Left ventricle myocardium inferior (tissue), 1 donor: ENCODE measurements at places on chromosomes 12 and 14. TPM values are rescaled to one million over a fixed set of nuclear protein-coding genes. Genes with fewer than 3 reads are reported as not detected.

DNA sequence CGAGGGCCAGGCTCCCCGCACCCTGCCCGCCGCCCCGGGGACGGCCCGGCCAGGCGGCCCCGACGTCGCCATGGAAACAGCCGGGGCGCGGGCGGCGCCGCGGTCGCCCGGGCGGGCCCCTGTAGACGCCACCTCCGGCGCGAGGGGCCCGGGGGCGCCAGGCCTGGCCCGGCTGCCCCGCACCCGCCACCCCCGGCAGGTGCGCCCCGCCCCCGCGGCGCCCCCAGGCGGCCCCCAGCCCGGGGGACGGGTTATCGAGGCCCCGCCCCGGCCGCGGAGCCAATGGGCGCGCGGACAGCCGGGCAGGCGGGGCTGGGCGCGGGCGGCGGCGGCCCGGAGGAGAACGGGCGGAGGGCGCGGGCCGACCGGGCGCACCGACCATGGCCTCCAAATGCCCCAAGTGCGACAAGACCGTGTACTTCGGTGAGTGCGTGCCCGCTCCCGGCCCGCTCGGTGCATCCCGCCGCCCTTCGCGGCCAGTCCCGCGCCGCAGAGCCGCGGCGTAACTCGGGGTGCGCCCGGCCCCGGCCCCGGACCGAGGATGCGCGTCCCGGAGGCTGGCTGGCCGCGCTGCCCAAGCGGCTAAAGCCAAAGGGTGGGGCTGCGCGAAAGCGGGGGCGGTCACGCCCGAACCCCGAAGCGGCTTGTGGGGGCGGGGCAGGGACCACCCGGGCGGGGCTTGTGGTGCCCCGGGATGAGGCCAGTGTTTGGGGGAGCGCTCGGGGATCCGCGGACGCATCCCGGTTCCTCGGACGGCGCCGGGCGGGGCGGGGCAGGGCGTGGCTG, at the start of gene CRIP2:
Gene CRIP2, plus strand, starts transcription at position 339 of the 786 bp plus-strand sequence. Its CDS starts 42 bp downstream, at position 381.
- H3K27ac ChIP-seq, result peak within 1 kb of the TSS; percentile 100
- DNase-seq, result peak; percentile 77
- H3K4me3 ChIP-seq, result peak within 1 kb of the TSS; percentile 92
- H3K4me1 ChIP-seq, result peaks cover 91% of the 10 kb centered on the region
- H3K36me3 ChIP-seq, result peaks cover 19% of the 10 kb centered on the region

Gene JAG2
- total RNA-seq, result 26.1 TPM

DNA sequence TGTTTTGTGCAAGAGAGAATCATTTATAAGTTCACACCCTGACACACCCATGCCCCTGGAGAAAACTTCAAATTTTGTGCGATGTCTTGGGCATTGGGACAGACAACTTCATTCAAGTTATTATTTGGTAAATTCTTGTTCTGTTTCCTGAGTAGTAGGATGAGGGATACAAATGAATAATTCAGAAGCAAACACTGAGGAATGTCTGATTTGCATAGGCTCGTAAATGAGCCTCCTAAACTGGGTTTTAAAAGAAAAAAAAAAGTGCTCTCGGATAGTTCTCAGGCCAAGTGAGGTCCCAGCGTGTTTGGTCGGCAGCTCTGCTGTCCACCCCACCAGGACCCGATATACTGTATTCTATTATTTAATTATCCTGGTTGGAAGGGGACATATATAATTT, 134.7 kb upstream of the CPM start:
- DNase-seq, result no peak
- H3K36me3 ChIP-seq, result no peaks in the 10 kb centered on the region
- H3K4me3 ChIP-seq, result no peak overlapping the region

- H3K36me3 ChIP-seq, result no peaks in the 10 kb centered on the region
- no peak overlapping the region for H3K27ac ChIP-seq
- H3K27me3 ChIP-seq, result peaks cover 43% of the 10 kb centered on the region
- DNase-seq, result no peak
Observed at GRCh38 chr12:112564160-112564784, 145.5 kb downstream of the PTPN11 start.

GRCh38 chr12:101794574-101794973, 36.2 kb downstream of the GNPTAB start:
- DNase-seq, result no peak
- H3K27ac ChIP-seq, result no peak overlapping the region
- H3K36me3 ChIP-seq, result peaks cover under 1% of the 10 kb centered on the region
- no peaks in the 10 kb centered on the region for H3K27me3 ChIP-seq
- H3K4me3 ChIP-seq, result no peak overlapping the region
- peaks cover 25% of the 10 kb centered on the region for H3K4me1 ChIP-seq

Gene NKX2-1
- not detected for total RNA-seq

Gene IL31
- total RNA-seq, result not detected
